Fibroblast of the conjunctiva (primary cell): ENCODE measurements at places on chromosomes 4 and X.

- no peak for DNase-seq
Observed at GRCh38 chr4:145099653-145100052, 1.5 kb downstream of the ABCE1 start.

- DNase-seq = peak; percentile 78
Observed at GRCh38 chrX:21926527-21927278, 13.8 kb upstream of the SMS start.

- no peak for DNase-seq
Observed at GRCh38 chrX:134459683-134460004, 321 bp upstream of the HPRT1 start.

DNA sequence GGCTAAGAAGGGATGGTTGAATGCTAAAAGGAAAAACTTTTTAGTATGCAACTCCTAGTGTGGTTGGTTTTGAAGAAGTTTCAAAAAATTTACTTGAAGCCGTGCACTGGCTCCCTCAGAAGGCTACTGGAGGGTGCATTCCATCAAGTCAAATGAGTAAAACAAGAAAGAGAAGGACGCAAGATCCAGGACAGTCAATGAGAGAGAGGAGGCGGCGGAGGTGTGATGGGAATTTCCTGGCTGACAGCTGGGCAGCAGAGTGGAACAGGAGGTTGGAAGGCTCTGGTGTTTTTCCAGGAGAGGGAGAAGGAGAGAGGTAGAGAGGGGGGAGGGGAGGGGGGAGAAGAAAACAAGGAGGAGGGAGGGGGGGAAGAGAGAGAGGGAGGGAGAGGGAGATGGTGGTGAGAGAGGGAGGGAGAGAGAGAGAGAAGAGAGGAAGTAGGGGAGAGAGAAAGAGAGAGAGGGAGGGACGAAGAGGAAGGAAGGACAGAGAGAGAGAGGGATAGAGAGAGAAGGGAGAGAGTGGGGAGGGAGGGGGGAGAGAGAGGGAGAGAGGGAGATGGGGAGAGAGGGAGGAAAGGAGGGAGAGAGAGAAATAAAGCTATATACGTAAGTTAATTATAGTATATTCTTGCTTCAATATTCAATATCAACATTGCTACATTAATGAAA is 126.4 kb downstream of the SH3KBP1 start:
- DNase-seq = no peak

DNA sequence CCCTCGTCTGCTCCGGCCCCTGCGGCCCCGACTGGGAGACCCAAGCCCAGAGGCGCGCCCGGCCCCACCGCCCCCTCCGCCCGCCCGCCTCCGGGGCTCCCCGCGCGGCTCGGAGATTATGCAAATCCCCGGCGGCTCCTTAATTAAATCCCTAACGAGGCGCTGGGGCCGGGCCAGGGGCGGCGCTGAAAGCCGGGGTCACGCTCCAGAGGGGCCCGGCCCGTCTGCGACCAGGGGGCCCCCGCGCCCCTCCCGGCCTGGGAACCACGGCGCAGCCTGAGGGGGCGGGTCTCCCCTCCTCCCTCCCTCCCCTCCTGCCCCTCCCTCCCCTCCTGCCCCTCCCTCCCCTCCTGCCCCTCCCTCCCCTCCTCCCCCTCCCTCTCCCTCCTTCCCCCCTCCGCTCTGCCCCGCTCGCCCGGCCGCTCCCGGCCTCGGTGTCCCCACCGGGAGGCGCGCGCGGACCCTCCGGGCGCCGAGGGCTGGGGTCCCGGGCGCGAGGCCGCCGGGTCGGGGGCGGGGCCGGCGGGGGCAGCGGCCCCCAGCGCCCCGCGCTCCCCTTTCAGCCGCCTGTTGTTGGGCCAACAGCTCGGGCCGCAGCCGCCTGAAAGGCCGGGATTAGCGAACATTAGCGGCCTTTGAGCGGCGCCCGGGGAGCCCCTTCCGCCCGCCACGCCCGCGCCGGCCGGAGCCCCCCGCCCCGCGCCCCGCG is 25.9 kb upstream of the FGFR3 start:
- DNase-seq = no peak

GRCh38 chr4:119110121-119110520 is 25.5 kb upstream of the MYOZ2 start:
- DNase-seq = no peak

GRCh38 chr4:3599951-3600350 is 67.7 kb upstream of the LRPAP1 start:
- no peak for DNase-seq

- DNase-seq = no peak
Observed at GRCh38 chrX:47456080-47456479, 26.9 kb downstream of the ZNF41 start.

GRCh38 chr4:40216622-40217366 is 20.0 kb downstream of the RHOH start:
- no peak for DNase-seq

DNA sequence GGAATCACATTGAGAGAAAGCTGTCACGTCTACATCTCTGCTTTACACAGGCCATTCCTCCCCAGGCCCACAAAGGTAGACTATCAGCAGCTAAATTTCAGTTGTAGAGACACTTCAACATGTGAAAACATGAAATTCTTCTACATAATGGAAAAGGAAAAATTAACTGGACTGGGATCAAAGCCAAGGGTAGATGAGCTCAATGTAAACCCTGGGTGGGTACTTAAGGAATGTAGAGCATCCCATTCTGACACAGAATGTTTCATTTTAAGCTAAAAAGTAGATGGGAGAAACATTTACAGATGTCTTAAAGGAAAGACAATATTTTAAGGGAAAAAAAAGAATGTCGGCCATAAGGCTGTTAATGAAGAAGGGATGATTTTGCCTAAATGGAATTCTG is 51.3 kb upstream of the NPNT start:
- no peak for DNase-seq

DNA sequence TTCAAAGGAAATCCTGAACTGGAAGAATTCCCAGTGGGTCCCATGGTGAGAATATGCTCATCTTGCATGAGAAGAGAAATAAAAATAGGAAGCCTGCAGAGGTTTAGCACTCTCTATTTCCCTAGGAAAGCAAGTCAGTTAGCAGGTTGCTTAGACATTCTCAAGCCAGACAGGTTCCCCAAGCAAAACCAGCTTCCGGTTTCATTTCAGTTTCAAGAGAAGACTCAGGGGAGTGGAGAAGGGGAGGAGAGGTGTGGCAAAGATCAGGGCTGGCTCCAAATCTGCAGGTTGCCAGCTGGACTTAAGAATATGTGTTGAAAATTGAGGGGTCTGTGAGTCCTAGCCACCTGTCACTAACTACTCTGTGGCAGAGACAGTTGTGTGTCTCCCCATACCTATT is 107.5 kb downstream of the CLNK start:
- no peak for DNase-seq

- DNase-seq = no peak
Observed at GRCh38 chrX:154010330-154011087, 9.2 kb downstream of the IRAK1 start.

- DNase-seq = no peak
Observed at GRCh38 chr4:32460972-32461371, 1740.8 kb downstream of the PCDH7 start.

DNA sequence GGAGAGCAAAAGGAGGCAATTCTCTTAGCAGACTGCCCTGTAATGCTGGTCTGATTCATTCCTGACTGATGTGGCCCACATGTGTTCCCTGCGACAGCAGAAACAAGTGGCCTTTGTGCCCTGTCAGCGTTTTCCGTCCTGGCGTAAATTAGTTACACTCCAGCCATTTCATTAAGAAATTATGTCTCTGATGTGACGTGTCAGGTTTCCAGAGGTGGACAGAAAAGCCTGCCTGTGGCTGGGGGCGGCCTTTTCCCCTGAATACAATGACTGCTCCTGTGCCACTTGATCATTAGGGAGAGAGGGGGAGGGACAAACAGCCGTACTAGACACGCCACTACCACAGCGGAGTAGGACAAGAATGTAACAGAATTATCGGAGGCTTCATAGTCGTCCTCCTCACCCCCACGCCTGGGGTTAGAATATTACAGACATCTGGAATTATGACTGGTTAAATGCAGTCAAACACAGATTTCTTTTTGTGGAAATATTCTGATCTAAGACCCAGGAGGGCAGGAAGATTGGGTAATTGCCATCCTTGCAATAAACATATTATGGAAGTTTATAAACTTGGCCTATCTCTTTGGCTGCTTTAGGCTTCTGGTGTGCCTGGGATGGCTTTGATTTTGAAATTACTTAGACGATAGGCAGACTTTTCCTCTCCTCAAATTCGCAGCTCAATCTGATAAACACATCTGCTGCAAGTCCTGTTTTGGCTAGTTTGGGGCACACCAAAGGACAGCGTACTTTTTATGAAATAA is 146.2 kb upstream of the BCOR start:
- no peak for DNase-seq

DNA sequence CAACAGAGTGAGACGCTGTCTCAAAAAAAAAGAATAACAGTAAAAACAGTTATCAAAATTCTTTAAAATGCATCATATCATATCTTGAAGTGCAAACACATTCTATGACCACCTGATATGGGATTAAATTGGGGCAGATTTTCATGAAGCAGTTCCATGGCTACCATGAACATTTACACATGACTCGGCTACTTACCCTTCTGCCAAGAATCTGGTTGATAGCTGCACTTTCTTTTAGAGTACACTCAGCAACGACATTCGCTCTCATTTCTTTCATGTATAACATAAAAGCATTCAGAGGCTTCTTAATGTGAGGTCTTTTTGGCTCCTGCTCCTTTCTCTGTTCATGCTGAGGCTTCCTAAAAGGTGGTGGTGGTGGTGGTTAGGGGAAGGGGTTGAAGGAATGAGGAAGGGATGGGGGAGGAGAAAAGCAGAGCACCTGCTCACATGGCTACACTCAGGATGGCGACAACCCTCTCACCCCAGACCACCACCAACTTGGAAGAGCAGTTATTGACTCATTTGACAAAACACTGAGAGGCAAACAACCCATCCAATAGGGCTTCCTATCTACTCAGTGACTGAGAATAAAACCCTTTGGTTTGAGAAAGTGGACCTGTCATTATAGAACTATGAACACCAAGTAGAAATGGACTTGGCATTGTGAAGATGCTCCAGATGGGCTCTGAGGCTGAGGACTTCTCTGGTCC is 88.5 kb downstream of the HADH start:
- no peak for DNase-seq

- DNase-seq = peak; percentile 43
Observed at GRCh38 chrX:102697494-102697893, 14.8 kb upstream of the GPRASP2 start.

DNA sequence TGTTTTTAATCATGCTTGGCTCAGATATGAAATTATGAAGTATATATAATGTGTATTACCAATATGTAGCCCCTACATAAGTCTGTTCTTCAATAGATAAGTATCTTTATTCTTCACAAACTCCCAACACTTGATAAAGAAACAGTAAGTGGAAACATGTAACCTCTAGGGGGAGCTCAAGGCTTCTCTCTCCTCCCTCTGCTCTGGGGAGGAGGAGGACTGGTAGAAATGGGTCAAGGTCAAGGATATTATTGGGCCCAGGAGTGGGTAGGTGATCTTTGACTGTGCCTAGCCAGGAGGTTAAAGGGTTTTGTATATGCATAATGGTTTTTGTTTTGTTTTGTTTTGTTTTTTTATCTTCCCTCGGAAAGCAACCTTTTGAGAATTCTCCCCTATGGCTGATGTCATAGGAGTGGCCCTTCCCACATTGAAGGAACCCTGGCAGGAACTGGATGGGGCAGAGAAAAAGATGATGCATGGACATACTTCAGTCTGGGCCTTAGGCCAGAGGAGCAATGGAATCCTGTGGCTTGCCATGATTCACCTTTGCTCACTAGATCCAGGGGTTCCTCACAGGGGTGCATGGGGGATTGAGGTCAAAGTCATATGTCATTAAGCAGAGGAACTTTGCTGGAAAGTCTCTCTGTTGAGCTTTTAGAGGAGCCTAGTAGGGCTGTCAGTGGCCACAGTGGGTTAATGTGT is 460.3 kb downstream of the MID1IP1 start:
- DNase-seq = peak; percentile 10

DNA sequence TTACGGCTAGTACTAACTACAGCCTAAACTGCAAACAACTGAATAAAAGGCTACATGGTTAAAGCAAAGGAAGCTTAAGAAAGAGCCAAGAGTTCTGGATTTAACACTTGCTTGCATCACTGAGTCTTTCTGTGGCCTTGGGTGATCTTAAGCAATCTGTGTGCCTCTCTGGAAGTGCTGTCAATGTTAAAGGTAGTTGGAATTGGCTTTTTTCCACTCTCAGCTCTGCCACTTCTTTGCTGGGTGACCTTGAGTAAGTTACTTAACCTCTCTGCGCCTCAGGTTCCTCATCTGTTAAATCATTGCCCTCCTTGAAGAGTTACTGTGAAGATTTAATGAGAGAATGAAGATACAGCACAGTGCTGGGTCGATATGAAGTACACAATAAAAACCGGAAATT is 15.7 kb downstream of the SLC2A9 start:
- DNase-seq = no peak

- peak; percentile 4 for DNase-seq
Observed at GRCh38 chr4:168955674-168956073, 54.4 kb downstream of the CBR4 start.

- DNase-seq = no peak
Observed at GRCh38 chr4:181176306-181176705, 1066.9 kb upstream of the TENM3 start.

DNA sequence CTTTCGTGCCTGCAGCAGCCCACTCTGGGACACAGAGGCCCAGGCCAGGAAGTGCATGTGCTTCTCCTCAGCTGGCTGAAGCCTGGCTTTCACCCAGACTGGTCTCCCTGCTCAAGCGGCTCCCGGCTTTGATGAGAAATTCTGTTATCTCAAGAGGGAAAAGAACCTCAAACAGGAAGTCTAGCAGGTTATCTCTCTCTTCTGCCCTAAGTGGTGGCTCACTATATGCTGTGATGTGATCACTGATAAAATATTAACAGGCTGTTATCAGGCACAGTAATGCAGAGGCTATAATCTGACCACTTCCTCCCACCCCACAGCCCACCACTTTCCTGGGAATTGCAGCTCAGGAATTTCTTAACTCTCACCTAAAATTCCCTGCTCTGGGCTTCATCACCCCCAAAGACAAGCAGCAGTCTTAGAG is 13.3 kb downstream of the CLDN2 start:
- DNase-seq = no peak

- no peak for DNase-seq
Observed at GRCh38 chr4:17701138-17701839, 80.1 kb downstream of the FAM184B start.

GRCh38 chr4:136934601-136935000 is 597.7 kb downstream of the PCDH18 start:
- DNase-seq = no peak

DNA sequence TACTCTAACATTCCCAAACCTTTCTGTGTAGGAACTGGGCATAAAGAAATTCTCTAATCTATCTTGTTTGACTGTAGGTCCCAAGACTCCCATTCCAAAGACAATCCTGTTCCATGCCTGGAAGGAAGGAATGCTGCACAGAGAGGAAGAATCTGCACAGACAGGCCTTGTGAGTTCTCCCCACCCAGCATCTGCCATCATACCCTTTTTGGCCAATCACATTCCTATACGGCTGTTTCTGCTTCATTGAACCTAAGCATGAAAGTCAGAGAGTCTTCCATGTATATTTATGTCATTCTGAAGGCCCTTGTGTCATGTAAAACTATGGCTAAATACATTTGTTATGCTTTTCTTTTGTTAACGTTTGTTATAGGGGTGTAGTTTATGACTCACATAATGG is 667.7 kb upstream of the IGFBP7 start:
- no peak for DNase-seq
